ENCODE measurements at places on chromosomes 16 and 17. TPM values are rescaled to one million over a fixed set of nuclear protein-coding genes. Genes with fewer than 3 reads are reported as not detected.

DNA sequence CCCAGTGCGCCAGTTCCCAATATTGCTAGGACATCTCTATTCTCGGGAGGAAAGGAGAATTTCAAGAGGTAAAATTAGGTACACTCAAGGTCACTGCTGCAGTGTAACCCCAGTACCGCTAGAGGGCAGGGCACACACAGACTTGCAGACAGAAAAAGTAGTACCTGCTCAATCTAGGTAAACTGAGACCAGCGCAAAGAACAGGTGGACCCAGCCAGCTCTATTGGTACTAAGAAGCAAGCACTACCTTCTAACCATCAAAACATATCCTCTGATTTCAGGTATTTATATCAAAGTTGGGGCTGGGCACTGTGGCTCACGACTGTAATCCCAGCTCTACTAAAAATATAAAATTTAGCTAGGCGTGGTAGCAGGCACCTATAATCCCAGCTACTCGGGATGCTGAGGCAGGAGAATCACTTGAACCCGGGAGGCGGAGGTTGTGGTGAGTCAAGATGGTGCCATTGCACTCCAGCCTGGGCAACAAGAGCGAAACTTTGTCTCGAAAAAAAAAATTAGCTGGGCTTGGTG lies 3.6 kb upstream of the WDR81 start:
- DNase-seq = peak; percentile 83

- DNase-seq = no peak
Observed at GRCh38 chr16:81006211-81006812, 373 bp downstream of the CMC2 start.

DNA sequence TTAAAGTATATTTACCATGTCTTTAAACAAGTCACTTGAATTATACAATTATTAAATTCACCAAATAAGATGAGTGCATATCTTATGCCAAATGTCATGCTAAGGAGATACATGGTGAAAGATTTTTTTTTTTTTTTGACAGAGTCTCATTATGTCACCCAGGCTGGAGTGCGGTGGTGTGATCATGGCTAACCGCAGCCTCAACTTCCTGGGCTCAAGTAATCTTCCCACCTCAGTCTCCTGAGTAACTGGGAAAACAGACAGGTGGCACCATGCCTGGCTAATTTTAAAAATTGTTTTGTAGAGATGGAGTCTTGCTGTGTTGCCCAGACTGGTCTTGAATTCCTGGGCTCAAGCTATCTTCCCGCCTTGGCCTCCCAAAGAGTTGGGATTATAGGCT lies 149.0 kb upstream of the GOT2 start:
- no peak for DNase-seq

DNA sequence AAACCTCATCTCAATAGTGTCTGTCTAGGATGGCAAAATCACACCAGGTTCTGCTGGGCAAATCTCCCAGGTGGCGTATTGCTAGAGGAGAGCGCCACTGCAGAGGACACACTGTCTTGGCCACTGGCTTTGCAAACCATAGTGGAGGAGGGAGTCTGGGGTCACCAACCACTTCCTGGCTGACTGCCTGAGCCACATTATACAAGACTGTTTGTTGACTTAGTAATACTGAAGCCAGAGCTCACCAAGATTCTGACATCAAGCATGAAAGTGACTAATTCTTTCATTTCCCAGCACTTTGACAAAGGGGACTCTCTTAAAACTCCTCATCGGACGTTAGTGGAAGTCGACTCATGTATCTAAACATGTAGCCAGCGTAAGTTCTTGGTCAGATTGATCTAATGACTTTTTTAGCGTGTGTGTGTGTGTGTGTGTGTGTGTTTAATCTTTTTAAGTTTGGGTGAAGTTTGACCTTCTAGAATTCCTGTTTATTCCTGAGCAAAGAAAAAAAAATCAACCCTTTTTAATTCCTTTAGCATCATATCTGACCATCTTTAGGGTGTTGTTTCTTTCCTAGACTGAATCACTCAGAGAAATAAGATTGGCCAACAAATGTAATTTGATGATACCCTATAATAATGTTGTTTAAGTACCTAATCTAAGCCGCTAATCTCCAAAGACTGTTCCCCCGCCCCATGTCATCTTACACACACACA lies 13.7 kb downstream of the PITPNC1 start:
- DNase-seq = no peak

DNA sequence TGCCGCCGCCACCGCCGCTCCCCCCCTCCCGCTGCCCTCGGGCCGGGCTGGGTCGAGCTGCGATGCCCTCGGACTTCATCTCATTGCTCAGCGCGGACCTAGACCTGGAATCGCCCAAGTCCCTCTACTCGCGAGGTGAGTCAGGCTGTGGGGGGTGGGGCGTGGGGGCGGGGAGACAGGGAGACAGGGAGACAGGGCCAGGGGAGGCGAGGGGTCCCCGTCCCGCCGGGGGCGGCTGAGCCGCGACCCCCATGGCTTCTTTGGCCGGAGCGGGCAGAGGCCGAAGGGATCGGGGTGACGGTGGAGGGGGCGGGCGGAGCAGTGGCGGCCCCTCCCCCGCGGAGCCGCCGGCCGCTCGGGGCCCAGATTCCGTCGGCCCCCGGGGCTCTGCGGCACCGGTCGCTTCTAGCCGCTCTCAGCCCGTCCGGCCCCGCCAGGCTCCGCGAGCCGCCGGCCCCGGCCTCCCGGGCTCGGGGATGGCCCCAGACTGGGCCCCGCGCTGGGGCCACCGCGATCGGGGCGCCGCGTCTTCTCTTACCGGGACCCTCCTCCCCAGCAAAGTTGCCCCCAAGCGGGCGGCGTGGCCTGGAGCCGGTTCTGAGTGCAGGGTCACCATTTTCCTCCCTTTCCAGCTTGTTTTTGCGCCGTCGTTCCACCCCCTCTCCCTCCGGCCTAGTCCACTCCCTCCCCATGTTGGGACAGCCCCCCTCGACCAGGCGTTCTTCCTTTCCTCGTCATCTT lies 644 bp downstream of the NFAT5 start:
- peak; percentile 67 for DNase-seq

GRCh38 chr16:57873218-57873617 lies 70.9 kb upstream of the KIFC3 start:
- peak; percentile 86 for DNase-seq

- DNase-seq = peak; percentile 70
Observed at GRCh38 chr17:81342269-81343070, 47.4 kb upstream of the SLC38A10 start.

- no peak for DNase-seq
Observed at GRCh38 chr16:72934636-72935403, 113.1 kb downstream of the ZFHX3 start.

- DNase-seq = no peak
Observed at GRCh38 chr16:22710326-22710725, 103.6 kb upstream of the HS3ST2 start.

- DNase-seq = no peak
Observed at GRCh38 chr16:67456391-67457081, 24.4 kb downstream of the ATP6V0D1 start.

DNA sequence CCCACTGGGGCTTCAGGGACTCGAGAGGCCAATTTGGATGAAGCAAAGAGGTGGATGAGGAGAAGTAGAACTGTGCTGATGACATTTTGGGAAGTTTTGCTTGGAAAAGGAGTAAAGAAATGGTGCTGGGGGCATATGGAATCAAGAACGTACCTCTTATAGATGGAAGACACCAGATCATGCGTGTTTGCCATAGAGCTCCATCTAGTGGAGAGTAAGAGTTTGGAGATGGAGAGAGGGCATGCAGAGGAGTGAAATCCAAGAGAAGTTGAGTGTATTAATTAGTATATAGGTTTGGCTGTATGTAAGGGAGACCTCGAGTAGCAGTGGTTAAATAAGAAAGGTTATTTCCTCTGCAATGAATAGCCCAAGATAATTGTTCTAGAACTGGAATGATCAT lies 56.0 kb downstream of the SHISA6 start:
- DNase-seq = no peak

GRCh38 chr16:11212798-11213196 lies 43.2 kb downstream of the SOCS1 start:
- no peak for DNase-seq

GRCh38 chr16:68031951-68032350 lies 8.9 kb downstream of the DUS2 start:
- DNase-seq = no peak

DNA sequence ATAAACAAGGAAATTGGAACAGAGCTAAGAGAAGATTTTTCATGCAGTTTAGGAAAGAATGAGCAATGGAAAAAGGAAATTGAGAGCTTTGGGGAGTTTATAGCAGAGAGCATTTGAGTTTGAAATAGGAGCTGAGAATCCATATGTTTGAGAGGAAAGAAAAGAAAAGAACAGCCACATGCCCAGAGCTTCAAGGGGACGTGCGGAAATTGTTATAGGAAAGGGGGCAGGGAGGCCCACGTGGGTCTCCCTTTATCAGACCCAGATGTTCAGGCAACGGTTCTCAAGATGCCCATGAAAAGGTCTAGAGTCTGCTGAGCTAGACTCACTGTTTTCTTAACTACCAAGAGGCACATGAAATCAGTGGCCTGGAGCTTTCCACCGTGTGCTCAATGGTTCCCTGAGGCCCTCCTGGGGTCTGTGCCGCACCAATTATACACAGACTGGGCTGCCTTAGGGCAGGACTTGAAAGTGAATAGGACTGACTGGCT lies 31.2 kb downstream of the CHD9 start:
- no peak for DNase-seq

DNA sequence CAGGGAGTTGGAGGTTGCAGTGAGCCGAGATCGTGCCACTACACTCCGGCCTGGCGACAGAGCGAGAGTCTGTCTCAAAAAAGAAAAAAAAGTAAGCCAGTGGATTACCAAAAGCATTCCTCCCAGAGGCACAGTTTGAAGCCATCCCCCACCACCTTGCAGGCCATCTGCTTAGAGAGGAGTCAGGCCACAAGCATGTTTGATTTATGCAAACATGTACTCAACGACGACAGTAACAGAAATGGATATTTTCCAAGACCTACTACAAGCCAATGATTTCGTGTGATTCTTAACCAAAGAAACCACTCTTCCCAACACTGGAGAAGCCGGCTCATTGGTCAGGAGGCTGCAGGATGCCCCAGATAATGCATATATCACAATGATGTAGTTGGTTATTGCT lies 34.8 kb downstream of the MYH13 start:
- DNase-seq = no peak

DNA sequence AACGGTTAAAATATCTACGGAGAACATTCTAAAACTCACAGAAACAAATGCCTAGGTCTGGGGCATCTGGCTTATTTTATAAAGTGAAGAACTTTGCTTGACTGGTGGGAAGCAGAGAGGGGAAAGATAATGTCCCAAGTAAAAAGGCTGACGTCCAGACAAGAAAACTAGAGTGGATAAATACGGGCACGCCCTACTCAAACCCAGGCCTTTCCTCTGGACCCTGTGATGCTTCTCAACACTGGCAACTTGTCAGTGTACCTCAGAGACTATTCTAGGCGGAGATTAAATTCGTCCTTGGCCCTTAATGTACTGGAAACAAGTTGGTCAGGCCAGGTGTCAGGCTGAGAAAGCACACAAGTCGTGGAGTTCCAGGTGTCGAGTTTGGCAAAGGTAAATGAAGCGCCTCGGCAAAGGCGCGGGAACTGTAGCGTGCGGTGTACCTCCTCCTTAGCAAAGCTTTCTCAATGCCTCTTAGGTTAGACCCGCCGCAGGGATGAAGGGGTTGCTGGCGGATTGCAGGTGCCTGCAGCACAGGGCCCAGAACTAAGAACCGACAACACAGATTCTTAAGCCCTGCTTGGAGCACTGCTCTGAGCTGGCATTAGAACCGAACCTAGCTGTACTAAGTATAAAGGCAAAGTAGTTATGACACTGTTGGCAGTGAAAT lies 668 bp upstream of the UNK start:
- no peak for DNase-seq

- DNase-seq = no peak
Observed at GRCh38 chr17:45963889-45964288, 35.2 kb upstream of the STH start.

- DNase-seq = no peak
Observed at GRCh38 chr17:41535764-41536481, 7.8 kb upstream of the KRT19 start.

DNA sequence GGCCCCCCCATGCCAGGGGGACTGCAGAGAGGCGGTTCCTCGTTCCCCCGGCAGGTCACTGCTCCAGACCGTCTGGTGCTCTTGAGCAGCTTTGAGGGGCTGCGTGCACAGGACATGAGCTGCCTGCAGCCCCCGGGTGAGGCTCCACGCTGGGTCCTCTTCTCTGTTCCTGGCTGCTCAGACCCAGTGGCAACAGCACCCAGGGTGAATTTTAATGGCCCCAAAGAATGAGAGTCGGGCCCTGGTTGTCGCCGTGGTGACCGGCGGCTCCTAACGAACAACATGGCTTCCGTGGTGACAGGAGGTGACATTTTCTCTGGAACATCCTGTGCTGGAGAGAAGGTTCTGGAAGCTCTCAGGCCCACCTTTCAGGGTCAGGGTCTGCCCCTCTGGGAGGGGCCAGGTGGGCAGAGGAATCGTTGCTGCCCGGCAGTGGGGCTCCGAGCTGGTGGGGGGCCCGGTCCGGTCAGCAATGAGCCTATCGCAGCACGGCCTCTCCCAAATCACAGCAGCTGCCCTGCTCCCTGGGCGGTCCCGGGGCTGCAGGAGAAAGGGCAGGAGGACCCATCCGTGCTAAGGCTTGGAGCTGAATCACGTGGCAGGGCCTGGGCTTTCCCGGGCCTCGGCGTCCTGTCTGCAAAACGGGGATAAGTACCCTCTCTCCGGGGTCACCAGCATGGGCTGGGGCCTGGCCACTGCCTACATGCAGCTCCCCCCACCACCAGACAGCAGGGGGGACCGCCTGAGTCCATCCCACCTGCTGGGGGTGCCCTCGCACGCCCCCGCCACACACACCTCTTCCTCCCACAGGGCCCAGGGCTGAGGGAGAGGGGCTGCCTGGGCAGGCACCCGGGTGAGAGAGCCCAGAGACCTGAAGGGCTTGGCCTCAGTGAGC lies 3.4 kb upstream of the C1QTNF8 start:
- DNase-seq = no peak

DNA sequence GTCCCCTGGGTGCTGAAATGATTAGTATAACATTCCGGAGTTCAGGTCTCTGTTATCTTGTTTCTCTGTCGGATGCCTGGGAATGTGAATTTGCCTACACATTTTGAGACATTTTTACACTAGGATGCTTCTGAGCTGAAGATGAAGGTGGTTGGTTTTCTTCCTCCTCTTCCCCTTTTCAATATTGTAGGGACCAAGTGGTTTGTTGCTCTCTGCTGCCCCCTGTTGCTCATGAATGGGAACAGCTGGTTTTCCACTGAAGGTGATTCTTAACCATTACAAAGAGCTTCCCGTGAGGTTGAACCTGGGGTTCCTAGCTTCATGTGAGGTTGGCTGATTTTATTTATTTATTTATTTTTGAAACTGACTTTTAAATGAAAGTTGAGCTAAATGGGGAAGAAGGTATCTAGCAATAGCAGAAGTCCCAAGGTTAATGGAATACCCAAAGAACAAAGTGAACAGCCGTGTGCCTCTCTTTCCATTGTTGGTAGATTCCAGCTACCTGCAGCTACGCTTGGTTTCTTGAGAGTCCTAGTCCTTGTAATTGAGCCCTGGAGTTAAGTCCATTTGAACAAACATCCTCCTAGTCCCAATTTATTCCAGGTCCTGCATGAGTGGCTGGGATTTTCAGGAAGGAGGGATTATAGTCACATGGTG lies 983.9 kb upstream of the EEF2KMT start:
- DNase-seq = peak; percentile 68

GRCh38 chr17:55576237-55576995 lies 65.2 kb upstream of the SMIM36 start:
- DNase-seq = no peak

- no peak for DNase-seq
Observed at GRCh38 chr16:68659412-68660358, 14.6 kb downstream of the CDH3 start.

CCDC78 gene
- 12.1 TPM for total RNA-seq

PRM1 gene
- total RNA-seq = not detected

CXCL16 gene
- 4.2 TPM for total RNA-seq

SLC47A2 gene
- not detected for total RNA-seq

CORO1A gene
- 3.4 TPM for total RNA-seq

GRB7 gene
- total RNA-seq = 50.6 TPM

STXBP4 gene
- 16.5 TPM for total RNA-seq

TM4SF5 gene
- not detected for total RNA-seq

Data from H9 (cell line).